ENCODE measurements at places on chromosomes 5 and 9.

DNA sequence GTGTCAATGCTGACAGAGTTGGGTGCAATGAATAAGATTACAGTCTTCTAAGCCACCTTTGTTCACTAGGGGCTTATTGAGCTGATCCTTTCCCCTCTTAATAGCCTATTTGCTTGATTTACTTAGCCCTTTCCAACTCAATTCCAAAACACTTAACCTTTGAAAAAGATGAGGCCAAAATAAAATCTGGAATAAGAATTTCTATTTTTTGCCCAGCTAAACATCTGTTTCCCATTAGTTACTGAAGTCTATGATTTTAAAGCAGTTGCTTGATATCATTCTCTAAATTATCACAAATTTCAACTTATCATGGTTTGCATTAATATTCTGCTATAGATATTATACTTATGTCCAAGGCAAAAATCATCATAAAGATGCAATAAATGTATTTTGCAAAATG is 1272.0 kb upstream of the ACO1 start:
- no peak for DNase-seq

DNA sequence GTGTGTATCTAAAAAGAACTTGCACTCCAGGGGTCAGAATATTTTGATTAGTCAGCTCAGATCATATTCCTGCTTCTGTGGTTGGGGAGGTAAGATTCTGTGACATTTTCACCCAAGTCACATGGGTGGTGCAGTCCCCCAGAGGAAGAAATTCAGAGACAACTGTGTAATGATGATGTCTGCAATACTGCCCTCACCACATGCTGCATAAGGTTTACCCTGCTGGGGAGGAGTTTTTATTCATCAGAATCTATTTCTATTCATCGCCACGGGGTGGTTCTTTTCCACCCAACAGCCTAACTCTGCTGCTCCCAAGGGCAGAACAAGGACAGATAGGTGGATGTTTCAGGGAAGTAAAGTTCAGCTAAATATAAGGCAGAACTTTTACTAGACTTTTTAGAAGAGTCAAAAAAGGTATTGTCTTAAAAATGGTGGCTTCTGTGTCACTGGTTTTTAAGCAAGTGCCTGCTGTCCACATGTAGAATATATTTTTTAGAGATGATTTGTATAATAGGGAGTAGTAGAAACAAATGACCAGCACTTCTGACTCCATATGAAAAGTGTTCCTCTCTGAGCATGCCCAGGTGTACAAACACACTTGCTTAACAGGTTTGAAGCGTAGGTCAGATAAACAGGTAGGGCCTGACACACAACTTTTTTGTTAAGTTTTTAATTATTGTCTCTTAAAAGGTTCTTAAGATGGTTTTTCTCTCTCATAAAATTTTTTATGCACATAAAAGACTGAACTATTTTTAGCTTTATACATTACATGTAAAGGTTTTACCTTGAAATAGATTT is 352.7 kb downstream of the LRRC70 start:
- DNase-seq: no peak

- DNase-seq: no peak
Observed at GRCh38 chr9:4689687-4690104, 10.3 kb downstream of the CDC37L1 start.

DNA sequence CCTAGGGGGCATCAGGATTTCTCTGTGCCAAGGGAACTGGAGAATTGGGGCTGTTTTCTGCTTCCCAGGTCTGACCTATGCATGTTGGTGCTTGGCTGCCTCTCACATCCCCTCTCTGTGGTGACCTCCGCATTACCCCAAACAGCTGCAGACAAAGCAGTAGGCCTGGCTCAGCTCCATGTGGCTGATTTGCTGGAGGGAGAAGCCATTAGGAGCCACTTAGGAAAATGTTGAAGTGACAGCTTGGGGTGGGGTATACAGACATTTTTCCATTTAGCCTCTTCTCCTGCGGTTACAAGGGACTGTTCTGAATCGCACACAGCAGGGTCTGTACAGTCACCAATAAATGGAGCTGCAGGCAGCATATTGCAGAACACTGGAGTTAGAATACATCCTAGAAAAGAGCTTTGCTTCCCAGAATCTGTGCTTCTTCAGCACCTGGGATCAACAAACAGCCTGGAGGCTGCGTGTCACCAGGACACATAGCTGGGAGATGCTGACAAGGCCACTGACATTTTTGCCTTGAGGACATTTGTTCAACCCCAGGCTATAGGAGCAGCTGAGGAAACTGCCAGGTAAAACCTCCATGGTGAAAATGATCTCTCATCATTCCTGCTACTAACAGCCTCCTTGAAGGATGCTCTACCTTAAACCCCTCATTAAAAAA is 335.3 kb downstream of the DIRAS2 start:
- DNase-seq: no peak

- DNase-seq: no peak
Observed at GRCh38 chr9:112360047-112360804, 19.7 kb upstream of the HSDL2 start.

Data from GDM1 (cell line).